ENCODE measurements at places on chromosomes 3 and 15.

GRCh38 chr15:50876989-50877360 lies 31.5 kb upstream of the AP4E1 start:
- peak; percentile 82 for DNase-seq

- no peak for DNase-seq
Measured at GRCh38 chr3:161096771-161097367, 8.3 kb downstream of the B3GALNT1 start.

GRCh38 chr3:114504941-114505628 lies 211.3 kb downstream of the TIGIT start:
- no peak for DNase-seq

DNA sequence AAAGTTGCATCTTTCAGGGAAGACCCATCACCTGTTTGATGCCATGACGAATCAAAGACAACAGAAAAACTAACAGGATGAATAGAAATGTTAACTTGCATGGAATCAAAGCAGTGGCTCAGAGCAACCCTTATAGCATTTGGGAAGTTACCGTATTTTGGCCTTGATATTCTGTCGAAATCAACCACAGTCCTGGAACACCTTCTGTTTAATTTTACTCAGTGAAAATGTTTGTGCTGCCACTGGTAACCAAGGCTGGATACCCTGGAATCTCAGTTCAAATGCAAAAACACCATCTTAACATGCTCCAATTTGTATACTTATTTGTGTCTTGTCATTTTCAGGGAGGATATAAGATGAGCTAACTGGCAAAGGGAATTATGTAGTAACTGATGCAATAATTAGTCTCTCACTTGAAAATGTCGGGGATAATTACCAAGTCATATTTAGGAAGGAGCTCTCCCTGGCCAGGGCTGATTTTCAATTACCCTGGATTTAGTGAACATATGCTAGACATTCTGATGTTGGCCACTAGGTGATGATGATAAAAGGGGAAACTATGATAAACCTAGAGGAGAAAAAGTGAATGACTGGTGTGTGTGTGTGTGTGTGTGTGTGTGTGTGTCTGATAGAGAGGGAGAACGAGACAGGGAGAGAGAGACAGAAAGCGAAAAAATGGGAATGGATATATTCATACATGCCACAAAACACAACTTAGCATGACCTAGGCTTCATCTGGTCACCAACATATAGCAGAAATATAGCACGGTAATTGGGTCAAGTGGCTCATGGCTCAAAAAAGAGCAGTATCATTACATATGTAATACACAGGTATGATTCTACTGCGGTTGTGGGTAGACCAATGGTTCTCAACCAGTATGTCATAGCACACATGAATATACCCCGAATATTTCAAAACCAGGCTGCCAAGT lies 19.0 kb upstream of the PRICKLE2 start:
- DNase-seq: no peak

DNA sequence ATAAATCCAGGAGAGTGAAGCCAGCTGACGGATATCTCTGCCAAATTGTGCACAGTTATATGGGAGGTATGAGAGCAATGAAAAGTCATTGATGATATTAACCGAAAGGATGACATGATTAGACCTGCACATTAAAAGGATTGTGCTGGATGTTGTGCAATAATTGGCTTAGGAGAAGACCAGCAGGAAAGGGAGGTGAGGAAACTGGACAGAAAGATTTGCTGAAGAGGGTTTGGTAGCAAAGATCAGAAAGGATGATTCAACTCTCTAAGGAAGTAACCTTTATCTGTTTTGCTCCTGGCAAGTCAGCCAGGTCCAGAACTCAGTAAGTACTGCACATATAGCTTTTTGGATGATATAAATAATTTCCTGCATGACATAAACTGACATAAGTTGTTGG lies 704.7 kb downstream of the GRM7 start:
- DNase-seq: no peak

DNA sequence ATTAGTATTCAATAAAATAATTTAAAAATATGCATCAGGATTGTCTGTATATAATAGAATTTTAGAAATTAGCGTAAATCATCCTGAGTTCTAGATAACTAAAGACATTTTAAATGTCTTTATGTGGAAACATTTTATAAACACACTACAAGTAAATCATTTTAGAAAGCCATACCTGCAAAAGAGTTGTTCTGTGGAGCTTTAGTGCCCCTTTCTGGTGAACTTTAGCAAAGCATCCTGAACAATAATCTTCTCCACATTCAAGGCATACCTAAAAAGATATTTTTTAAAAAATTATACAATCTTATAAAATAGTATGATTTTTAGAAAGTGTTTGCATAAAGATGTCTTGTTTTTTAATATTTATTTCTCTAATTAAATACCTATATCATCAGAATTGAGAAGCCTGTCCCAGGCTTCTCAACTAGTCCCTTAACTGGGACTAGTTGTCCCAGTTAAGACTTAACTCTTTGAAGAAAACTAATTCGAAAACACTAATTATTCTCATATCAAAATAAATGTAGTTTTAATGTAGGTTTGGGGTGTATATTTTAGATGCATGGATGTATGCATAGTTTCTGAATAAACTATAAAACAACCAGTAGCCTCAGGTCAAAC lies 29.7 kb downstream of the ZBBX start:
- DNase-seq: no peak

- no peak for DNase-seq
Measured at GRCh38 chr15:74777769-74778598, 3.9 kb upstream of the CSK start.

DNA sequence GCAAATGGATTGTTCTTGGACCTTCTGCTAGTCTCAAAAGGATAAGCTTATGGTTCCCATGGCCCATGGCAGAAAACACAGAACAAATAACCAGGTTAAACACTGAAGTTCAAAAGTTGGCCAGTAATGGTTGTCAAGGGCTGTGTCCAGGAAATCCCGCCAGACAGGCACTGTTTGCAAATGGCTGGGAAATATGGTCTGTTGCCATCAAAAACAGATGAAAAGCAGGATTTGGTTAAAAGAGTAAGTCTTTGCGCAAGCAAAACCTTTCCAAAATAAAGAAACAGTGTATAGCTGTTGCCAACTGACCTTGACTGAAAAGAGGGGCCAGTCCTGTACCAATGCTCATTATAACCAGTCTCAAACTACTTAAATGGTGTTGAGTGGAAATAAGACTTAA lies 58.6 kb downstream of the WWTR1 start:
- DNase-seq: no peak

DNA sequence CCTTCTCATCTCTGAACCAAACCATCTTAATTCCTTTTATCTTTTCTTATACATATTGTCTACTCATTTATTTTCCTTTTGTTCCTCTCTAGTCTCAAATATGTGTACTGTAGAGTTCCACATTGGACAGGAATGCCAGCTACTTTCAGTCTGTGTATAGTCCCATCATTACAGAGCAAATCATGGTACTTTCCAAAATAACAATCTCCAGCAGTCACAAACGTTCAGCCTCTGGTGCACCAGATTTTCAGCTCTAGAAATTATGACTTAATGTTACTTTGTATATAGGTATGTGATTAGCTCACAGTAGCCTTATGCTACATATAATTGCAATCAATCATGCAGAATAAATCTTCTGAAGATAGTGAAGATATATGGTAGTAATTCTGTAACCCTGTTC lies 32.5 kb upstream of the TM4SF4 start:
- no peak for DNase-seq

DNA sequence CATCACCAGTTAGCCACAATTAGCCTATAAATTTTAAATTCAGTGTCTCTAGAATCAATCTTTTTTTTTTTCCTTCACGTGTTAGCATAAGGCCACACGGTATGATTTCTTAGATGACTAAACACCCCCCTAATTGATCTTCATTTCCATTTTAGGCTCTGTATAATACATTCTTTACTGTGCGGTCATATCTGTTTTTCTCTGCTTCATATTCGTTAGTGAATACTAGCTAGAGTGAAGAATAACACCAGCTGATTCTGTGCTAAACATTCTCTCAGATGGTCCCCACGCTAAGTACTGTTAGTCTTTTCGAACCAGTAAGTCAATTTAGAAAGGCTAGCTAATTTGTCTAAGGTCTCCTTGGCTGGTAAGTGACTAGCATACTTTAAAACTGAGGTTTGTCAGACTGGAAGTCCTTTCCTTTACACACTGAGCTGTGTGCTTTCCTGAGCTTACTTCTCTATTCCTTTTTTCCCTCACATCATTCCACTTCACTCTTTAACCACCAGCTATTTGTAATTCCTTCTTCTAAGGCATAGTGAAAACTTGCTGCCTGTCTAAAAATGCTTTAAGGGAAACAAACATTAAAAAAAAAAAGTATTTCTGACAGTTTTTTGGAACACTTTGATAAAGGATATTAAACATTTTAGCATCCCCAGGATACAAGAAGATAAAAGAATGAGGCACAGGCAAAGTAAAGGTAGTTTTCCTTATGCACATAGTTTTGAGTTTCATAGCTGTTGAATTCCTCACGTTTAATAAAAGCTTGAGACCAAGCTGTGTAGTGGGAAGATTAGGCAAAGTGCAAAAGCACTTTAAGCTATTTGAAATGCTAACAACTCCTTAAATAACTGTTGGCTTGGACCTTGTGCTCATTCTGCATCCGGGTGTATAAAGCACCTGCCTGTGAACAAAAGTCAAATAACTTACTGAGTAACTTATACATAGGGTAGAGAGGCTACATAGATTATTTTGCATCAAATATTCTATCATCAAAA lies 17.1 kb downstream of the ZFAND6 start:
- no peak for DNase-seq

- DNase-seq: no peak
Measured at GRCh38 chr3:155102329-155102728, 22.2 kb downstream of the MME start.

- DNase-seq: no peak
Measured at GRCh38 chr15:88882785-88883184, 12.6 kb downstream of the HAPLN3 start.

DNA sequence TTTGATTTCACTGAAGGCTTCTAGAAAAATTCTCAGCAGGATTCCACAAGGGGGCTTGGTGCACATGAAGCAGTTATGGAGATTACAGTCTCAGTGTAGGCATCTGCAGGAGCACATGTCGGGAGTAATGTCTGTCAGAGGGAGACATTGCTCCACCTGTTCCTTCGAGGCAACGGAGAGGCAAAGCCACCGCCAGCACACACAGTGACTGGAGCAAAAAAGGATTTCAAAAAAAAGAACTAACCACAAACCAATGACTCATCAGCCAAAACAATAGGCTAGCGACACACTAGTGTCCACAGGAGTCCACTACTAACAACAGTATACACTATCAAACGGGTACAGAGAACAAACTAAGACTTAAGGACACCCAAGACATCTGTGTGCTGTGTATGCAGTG lies 68.9 kb downstream of the NPTN start:
- no peak for DNase-seq

DNA sequence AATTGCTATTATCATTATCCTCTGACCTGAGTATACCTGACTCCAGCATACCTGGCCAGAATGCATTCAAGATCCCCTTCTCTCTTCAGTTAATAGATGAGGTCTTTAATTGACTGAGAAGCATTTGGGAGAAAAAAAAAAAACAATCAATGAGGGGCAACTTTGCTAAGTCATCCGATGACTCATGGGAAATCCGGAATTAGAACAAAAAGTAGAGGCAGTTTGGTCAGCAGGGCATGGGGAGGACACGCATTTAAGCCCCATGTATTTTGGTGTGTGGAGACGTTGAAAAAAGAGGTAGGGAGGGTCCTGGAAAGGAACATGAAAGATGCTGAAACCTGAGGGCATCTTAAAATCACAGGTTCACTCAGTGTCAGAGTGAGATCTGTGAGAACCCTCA lies 256.2 kb downstream of the RORA start:
- peak; percentile 84 for DNase-seq

GRCh38 chr3:10955711-10956453 lies 36.7 kb upstream of the SLC6A1 start:
- no peak for DNase-seq

DNA sequence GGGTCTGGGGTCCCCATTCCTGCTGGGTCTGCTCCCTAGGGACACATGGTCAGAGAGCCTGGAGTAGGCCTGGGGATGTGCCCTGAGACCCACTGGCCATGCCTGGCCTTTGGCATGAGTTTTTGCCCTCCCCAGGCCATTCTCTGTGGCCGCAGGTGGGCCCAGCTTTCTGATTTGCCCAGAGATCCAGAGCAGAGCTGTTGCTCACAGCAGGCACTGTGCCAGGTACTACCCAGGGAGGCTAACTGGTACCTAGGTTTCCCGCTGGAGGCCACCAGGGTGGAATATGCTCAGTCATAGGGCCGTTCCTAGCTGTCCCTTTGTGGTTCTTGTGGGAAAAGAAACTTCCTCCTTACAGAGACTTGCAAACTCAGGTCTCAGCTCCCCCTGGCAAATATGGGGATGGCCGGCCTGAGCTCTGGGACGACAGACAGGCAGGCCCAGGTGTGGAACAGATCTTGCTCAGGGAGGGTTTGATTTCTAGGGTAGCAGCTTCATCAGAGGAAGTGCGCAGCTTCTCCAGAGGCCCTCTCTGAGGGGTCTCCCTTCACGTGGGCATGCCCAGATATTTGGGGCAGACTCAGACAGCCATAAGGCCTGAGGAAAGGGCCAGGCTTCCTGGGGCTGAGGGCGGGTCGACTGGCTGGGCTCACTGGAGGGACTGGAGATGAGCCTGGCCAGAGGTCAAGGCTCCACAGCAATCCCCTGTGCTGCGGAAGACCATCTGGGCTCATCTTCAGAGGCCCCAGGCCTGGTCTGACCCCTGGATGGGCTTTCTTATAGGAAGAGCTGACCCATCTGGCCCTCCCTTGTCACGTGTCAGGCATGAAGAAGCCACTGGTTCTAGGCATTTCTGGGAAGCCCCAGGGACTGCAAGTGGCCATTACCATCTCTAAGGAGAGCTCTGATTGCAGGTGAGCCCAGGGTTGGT lies 28.0 kb downstream of the ACAA1 start:
- no peak for DNase-seq

DNA sequence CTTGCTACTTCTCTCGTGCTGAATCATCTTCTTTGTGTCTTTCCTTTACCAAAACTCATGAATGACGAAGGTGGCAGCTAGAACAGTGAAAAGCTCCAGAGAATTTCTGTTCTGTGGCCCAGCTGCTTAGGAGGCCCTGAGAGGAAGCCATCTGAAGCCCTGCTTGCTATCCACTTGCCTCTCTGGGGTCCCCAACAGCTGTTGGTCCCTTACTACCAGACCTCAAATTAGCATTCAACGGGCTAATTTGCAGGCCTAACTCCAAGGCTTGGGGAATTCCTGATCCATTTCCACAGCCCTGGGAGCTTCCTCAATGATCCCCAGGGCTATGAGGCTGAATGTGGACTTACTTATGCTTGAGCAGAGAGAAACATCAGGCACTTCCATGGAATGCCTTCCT lies 37.5 kb upstream of the FSTL1 start:
- DNase-seq: no peak

GRCh38 chr3:66489581-66489980 lies 11.2 kb downstream of the LRIG1 start:
- DNase-seq: no peak

GRCh38 chr3:117272274-117272673 lies 562.7 kb downstream of the TUSC7 start:
- DNase-seq: no peak

DNA sequence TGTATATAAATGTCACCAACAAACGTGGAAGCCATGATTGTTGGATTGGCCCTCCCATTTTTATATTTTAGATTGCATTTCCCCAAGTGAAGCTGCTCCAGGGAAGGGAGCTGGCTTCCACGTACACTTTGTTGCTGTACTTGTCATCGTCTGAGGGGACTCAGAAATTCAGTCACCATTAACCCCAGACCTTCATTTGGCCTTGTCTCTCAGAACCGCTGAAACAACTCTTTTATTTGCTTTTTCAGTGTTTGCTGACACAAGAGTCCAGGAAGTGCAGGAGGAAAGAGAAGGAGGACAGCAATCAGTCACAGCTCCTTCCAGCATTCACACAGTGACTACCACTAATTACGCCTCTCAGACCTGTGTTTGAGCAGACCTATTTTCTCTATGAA lies 276.5 kb downstream of the TBL1XR1 start:
- DNase-seq: no peak

GRCh38 chr3:150495563-150496168 lies 50.6 kb downstream of the SERP1 start:
- DNase-seq: peak; percentile 14
